ENCODE measurements at places on chromosomes 13 and 19.
A peak's percentile ranks its signal among the peaks of the same experiment; 100 is the strongest.

DNA sequence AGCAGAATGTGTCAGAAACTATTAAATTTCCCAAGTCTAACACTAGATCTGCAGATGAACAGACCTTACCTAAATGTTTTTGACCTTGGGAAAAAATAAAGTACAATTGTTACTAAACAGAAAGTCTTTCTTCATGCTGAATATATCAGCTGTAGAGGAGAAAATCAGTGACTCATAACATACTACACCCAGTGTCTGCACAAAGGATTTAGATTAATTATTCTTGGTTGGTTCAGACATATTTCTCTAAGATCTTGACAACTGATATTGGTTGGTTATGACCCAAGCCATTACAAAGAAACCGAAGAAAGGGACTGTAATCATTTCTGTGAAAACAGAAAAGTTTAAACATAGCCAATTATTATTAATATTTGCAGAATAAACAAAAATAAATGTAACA lies 225.1 kb downstream of the HS6ST3 start:
- no peak for DNase-seq

DNA sequence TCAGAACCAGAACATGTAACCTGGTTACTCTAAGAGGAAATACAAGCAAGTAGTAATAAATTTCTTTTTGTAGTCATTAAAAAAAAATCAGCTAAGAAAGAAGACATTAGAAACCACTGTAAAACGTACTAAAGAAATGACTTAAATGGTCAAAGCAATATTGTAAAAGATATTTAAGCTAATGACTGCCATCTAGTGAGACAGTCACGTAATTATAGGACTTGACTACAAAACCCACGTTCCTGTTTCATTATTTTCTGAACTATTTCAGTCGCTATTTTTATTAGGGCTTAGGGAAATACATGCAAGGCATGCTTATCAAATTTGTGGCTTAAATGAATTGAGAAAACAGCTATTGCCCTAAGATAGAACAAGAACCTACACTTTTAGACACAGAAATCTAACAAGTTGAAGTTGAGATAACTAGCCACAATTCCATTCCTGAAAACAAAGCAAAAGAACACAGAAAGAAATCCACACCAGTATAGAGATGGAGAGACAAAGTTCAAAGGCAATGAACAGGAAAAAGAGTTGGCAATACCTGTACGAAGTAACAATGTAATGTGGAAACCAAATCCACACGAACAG lies 17.9 kb downstream of the ALG5 start:
- DNase-seq, result peak; percentile 50

GRCh38 chr13:106274551-106275203 lies 260.8 kb downstream of the EFNB2 start:
- DNase-seq, result no peak

DNA sequence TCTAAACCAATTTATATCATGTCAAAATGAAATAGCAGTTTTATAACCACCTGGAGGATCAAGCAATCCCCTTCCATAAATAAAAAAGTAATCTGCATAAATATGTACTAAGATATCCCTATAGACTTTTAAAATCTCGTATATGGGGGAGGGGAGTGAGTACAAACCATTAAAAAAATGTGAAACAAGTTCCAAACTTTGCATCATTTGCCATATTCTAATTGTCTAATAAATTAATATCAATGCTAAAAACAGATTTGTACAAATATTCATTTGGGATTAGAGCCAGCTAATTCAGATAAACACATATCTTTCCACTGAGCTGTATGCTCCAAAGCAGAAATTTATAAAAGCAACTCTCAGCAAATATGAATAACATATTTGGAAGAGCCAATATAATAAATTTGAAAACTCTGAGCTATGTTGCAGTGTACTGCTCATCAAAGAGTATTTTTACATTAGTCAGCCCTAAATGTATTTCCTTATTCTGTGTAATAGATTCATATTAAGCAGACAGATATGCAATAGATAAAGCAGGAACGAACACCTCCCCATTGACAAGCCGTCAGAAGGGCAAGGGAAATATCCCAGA lies 970.2 kb downstream of the EFNB2 start:
- no peak for DNase-seq

- DNase-seq, result no peak
Observed at GRCh38 chr19:19587771-19588170, 30.7 kb downstream of the PBX4 start.

- no peak for DNase-seq
Observed at GRCh38 chr13:110485604-110486003, 75.9 kb downstream of the RAB20 start.

- no peak for DNase-seq
Observed at GRCh38 chr13:21971662-21972621, 301.1 kb downstream of the FGF9 start.

DNA sequence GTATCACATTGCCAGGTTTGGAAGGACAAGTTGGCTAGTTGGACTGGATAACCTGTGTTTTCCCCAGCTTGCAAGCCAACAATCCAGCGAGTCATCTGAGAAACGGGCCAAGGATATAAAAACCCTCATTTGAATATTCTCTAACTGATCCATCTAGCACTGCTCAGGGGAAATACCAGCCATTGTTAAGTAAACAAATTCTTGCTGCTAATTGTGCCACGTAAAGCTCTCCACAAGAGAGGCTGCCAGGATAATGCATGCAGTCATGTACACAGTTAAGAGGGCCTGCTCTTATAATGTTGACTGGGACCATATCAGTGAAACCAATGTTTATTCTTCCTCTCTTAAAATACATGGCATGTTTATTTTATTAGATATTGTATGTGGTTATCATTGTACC lies 663.2 kb upstream of the SGCG start:
- no peak for DNase-seq

- DNase-seq, result peak; percentile 68
Observed at GRCh38 chr19:45276284-45276687, 25.2 kb downstream of the MARK4 start.

GRCh38 chr13:97058391-97058790 lies 64.1 kb upstream of the OXGR1 start:
- DNase-seq, result no peak

DNA sequence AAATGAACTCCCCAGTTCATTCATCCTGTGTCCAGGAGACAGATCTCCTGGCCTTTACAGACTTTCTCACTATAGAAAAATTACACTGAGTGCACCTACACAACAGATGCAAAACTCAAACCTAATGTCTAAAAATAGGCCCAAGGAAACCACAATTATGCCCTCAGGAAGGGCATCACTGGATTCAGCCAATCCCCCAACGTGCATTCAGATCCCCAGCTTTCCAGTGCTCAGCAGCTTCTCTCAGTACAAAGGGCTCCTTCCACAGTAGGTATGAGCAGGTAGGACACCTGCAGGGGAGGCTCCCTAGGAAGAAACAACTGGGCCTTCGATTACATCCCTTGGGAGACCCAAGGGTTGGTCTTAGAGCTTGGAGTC lies 2.1 kb downstream of the ZNF709 start:
- DNase-seq, result no peak

- DNase-seq, result no peak
Observed at GRCh38 chr13:29693275-29693945, 97.9 kb upstream of the SLC7A1 start.

- DNase-seq, result no peak
Observed at GRCh38 chr13:98214008-98214643, 37.1 kb upstream of the RNF113B start.

GRCh38 chr13:31276421-31276820 lies 76.6 kb downstream of the B3GLCT start:
- DNase-seq, result no peak

GRCh38 chr13:83536941-83537340 lies 345.3 kb downstream of the SLITRK1 start:
- no peak for DNase-seq

- peak; percentile 91 for DNase-seq
Observed at GRCh38 chr19:33507021-33507956, 14.3 kb downstream of the PEPD start.

- DNase-seq, result no peak
Observed at GRCh38 chr19:42370068-42370520, 20.0 kb downstream of the CNFN start.

DNA sequence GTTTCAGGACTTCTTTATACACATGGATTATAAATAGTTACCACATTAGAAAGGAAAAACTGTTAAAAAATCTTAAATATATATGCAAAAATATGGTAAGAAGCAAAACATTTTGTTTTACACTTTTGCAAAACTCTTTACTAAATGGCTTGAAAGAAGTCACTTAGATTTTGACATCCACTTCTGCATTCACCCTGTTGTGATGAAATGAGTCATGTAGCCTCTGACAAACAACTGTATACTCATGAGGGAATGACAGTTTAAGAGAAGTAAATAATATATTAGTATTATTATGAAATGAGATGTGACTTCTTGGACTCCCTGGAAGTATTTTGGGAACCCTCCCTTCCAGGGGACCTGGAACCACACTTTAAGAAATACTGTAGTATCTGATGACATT lies 275.6 kb downstream of the DACH1 start:
- DNase-seq, result no peak

- DNase-seq, result no peak
Observed at GRCh38 chr13:93621966-93622365, 395.4 kb downstream of the GPC6 start.

DNA sequence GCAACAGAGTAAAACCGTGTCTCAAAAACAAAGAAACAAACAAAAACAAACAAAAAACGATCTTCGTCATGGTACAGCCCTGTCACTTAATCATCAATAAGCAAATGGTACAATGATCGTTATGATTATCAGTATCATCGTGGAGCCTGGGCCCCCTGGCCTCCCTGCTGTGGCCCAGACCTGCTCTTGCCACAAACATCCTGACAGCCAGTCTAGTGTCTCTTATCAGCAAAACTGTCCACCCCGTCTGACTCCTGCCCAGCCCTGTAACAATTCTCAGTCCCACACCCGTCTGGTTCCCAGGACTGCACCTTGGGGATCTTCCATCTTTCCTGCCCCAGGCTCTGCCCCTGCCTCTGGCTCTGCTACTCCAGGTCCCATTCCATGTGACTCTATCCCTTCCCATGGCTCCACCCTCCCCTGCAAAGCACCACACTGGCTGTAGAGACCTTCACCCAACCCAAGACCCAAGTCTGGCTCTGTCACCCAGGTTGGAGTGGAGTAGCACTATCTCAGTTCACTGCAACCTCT lies 5.7 kb downstream of the ZNF653 start:
- peak; percentile 21 for DNase-seq

- DNase-seq, result peak; percentile 23
Observed at GRCh38 chr13:101698400-101698799, 245.9 kb downstream of the ITGBL1 start.

- no peak for DNase-seq
Observed at GRCh38 chr13:50229960-50230661, 214.9 kb downstream of the KCNRG start.

DNA sequence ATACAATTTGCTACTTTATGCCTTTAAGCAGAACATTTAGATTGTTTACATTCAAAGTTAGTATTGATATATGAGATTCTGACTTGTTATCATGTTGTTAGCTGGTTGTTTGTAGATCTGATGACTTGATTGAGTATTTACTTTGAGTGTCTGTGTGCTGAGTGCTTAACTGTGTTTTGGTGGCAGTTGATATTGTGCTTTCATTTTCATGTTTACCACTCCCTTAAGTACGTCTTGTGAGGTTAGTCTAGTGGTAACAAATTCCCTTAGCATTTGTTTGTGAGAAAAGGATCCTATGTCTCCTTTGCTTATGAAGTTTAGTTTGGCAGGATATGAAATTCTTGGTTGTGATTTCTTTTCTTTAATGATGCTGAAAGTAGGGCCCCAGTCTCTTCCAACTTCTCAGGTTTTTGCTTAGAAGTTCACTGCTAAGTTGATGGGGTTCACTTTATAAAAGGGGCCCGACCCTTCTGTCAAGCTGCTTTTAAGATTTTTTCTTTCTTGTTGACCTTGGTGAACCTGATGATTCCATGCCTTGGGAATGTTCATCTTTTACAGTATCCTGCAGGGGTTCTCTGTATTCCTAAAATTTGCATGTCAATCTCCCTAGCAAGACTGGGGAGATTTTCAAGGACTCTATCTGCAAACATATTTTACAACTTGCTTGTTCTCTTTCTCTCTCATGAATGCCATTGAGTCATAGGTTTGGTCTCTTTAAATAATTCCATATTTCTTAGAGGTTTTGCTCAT lies 1095.4 kb upstream of the PCDH20 start:
- DNase-seq, result no peak

- DNase-seq, result peak; percentile 40
Observed at GRCh38 chr13:31204592-31204991, 4.8 kb downstream of the B3GLCT start.

DNA sequence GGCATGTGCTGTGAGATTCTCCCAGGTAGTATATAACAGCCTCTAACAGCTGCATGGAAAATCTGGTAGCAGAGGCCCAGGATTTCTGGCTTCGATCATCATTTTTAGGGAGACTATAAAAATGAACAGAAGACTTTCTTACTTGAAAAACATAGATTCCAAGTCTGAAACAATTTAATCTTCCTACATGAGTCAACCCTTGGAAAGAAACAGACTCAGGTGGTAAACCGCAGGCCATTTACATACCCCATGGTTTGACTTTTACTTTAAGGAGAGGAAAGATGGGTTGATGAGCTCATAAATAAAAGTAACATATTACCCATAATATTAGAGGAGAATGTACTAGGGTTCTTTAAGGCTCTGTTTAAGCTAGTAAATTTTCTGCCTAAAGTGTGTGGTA lies 121.6 kb downstream of the CYSLTR2 start:
- DNase-seq, result no peak

- peak; percentile 53 for DNase-seq
Observed at GRCh38 chr13:36858290-36858689, 39.3 kb downstream of the RFXAP start.

- no peak for DNase-seq
Observed at GRCh38 chr13:59211606-59212005, 952.1 kb downstream of the DIAPH3 start.

DNA sequence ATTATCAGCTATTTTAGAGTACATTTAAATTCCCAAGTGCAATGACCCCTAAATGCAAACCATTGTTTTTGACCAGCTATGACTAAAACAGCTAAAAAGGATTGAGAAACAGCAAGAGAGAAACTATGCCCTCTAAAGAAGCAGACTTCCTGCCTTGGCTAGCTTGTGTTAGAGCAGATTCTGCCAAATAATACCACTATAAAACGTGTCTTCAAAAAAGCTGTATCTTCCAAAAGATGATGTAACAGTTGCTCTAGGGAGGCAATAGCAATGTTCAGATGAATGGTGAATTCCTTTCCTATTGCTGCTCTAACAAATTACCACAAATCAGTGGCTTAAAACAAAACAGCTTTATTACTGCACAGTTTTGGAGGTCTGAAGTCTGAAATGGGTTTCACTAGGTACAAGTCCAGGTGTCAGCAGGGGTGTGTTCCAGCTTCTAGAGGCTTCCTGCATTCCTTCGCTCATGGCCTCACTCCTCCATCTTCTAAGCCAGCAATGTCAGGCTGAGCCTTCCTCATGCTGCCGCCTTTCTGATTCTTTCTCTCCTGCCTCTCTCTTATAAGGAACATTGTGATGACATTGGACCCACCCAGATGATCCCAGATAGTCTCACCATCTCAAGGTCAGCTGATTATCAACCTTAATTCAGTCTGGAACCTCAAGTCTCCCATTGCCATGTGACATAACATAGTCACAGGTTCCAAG lies 84.5 kb downstream of the LRRC63 start:
- DNase-seq, result no peak

DNA sequence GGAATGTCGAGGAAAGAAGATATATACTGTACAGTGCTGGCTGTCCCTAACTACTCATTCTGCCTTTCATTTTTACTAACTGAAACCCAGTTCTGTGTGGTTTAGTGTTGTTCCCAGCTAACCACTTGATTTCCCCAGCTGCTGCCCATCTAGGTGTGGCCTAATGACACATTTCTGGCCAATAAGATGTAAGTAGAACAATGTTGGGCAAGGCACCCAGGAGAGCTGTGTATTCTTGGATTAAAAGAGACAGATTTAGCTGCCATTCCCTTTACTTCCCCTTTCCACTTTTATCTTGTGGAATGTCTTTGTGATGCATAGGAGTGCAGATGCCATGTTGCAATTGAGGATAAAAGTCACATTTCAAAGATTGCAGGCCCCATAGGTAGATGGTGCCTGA lies 28.3 kb upstream of the PCDH9 start:
- DNase-seq, result no peak

All from SK-N-SH (cell line).